ENCODE measurements at places on chromosomes 1 and 21.

GRCh38 chr1:220786337-220787068 is at the start of gene MTARC1:
Gene MTARC1 (plus strand): TSS chr1:220786913. CDS start chr1:220786945, 32 bp downstream.
- no peak for DNase-seq

GRCh38 chr1:204382714-204383083 is 23.0 kb upstream of the PLEKHA6 start:
- no peak for DNase-seq

- DNase-seq = no peak
These were observed 145.1 kb upstream of the MAGI3 start for GRCh38 chr1:113245252-113245651.

DNA sequence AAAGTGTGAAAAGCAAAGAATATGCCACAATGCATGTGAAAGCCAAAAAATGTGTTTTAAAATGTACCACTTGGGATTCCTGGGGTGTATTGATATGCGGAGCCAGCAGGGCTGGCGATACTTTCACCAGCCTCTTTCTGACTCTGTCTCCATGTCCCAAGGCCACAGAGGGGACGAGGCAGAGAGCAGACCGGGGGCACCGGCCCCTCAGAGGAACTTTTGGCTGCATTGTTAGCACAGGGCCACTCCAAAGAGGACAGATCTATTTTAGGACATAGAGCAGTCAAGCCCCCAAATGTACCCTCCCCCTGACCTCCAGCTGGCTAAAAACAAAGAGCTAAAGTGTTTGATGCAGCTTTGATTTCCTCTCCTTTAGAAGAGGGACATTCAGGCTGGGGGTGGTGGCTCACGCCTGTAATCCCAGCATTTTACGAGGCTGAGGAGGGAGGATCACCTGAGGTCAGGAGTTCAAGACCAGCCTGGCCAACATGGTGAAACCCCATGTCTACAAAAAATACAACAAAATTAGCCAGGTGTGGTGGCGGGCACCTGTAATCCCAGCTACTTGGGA is 25.6 kb upstream of the ZNF436 start:
- no peak for DNase-seq

GRCh38 chr1:156196445-156196844 is 2.5 kb downstream of the SLC25A44 start:
- DNase-seq = no peak

DNA sequence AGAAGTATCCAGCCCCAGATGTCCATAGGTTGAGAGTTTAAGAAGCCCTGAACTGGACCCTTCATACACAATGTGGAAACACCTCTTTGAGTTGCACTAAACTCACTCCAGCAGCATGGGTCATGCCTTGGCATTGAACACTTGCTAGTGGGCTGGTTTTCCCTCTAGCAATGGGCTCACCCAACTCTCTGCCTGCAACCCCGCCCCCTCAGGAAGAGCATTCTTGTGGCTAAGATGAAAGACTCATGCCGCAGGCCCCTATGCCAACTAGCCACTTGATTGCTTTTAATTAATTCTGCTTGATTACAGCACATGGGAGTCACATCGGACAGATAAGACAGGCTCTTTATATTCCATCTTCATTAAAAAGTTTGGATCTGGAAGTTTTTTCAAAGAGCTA is 136.5 kb upstream of the GJB5 start:
- DNase-seq = no peak

DNA sequence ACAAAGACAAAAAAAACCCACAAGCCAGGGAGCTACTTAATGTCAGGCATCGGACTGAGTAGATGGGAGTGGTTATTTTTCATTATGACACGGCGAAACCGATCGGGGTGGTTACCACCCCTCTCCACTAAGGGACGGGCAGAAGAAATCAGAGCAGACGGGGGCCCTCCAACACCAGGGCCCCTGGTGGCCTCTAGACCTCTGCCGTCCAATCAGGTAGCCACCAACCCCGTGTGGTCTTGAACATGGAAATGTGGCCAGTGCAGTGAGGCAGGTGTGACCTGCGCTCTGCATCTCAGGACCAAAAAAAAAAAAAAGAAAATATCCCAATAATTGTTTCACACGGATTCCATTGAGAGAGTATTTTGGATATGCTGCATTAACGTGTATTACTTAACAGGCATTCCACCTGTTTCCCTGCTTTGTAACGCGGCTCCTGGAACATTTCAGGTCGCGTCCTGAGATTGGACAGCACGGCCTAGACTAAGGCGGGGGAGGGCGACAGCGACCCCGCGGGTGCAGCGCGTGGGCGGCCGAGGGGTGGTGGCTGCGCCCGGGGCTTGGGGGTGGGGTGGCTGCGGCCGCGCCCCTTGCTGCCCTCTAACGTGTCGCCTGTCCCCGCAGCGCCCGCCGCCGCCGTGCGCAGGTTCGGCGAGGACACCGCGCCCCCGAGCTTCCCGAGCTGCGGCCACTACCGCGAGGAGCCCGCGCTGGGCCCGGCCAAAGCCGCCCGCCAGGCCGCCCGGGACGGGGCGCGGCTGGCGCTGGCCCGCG is 48.3 kb downstream of the SIM2 start:
- no peak for DNase-seq

DNA sequence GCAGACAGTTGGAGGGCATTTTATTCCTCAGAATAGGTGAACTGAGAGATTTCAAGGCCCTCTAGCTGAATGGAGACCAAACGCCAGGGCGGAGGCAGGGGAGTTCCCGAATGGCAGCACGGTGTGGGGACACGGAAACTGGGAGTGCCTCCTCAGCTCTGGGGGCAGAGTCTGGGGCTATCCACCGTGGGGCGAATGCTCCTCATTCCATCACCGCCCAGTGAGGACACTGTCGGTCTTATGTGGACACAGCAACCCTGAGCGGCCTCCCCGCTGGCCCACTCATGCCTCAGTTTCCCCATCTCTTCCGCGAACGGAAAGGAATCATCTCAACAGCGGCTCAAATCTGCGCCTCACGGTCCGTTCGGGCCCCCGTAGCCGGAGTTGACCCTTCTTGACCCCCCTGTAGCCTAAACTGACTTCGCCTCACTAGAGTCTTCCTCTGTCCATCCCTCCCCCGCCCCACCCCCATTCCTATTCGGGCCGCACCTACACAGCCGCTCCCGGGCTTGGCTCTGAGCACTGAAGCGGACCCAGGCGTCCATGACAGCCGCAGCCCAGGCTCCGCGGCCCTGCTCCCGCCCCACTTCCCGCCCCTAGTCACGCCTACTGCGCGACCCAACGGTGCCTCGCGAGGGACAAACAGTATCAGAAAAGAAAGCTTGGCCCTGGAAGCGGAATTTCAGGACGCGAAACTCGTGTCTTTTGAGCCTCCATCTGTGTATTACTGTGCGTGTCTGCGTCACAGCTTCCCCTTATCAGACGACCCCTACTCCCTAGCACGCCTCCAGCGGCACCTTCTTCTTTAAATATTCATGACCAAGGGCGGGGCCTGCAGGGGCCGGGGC is at the start of gene PEX11B:
Gene PEX11B (minus strand): TSS at position 574 of the 848 bp plus-strand sequence. CDS start 29 bp downstream, at position 545.
- peak; percentile 84 for DNase-seq

DNA sequence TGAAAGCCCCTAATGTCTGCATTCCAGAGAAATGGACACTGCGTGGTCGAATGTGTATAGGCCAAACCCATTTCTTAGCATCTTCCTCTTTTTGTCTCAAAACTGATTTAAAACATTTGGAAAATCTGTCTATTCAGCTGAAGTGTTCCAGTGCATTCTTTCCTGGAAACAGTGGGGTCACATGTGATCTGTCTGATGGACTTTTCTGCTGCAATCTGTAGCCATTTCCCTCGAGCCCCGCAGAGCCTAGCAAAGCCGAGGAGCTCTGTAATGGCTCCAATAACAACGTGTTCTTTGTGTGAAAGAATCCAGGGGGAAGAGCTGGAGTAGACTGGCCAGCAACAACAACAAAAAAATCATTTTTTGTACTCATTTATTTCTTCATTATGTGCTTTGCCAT is 329.3 kb downstream of the BARHL2 start:
- DNase-seq = no peak

- DNase-seq = no peak
These were observed 52.6 kb upstream of the RC3H1 start for GRCh38 chr1:174074757-174075156.

GRCh38 chr1:240282061-240282830 is 190.6 kb downstream of the FMN2 start:
- no peak for DNase-seq

GRCh38 chr1:36534711-36535412 is 52.1 kb upstream of the CSF3R start:
- DNase-seq = no peak

- no peak for DNase-seq
These were observed 36.3 kb upstream of the IL10 start for GRCh38 chr1:206808615-206809014.

DNA sequence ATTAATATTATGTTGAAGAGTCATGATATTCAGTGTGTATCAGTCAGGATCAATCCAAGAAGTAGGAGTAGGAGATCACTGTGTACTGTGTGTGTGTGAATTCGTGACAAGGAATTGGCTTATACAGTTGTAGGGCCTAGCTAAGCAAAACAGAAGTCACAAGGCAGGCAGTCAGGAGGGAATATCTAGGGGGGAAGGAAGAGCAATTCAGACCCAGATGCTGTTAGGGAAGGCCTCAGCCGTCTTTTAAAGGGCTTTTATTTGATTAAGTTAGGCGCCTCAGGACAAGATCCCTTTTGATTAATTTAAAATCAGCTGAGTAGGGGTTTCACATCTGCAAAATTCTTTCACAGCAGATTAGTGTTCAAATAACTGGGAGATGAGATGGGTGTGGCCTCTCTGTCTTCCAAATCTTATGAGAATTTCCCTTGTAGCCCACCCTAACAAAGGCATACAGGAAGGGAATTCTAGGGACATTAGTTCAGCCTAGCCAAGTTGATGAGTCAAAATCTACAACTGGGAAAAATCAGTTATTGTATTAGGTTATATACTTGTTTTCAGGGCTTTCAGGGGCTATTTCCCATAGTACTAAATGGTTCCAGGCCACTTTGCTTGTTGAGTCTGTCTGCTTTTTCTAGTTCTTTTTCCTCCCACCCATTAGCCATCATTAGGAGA is 47.4 kb downstream of the ALG6 start:
- no peak for DNase-seq
